ENCODE measurements at places on chromosomes 13 and 19.

GRCh38 chr13:68057836-68058235, 827.7 kb upstream of the PCDH9 start:
- no peak overlapping the region for H3K4me3 ChIP-seq
- no peaks in the 10 kb centered on the region for H3K4me1 ChIP-seq
- H3K27me3 ChIP-seq = no peaks in the 10 kb centered on the region

- no peaks in the 10 kb centered on the region for H3K4me1 ChIP-seq
- H3K27me3 ChIP-seq = no peaks in the 10 kb centered on the region
- no peak overlapping the region for H3K4me3 ChIP-seq
- no peak overlapping the region for H3K27ac ChIP-seq
- H3K36me3 ChIP-seq = no peaks in the 10 kb centered on the region
- no peak for DNase-seq
Observed at GRCh38 chr13:62246581-62246980, 830.9 kb upstream of the PCDH20 start.

DNA sequence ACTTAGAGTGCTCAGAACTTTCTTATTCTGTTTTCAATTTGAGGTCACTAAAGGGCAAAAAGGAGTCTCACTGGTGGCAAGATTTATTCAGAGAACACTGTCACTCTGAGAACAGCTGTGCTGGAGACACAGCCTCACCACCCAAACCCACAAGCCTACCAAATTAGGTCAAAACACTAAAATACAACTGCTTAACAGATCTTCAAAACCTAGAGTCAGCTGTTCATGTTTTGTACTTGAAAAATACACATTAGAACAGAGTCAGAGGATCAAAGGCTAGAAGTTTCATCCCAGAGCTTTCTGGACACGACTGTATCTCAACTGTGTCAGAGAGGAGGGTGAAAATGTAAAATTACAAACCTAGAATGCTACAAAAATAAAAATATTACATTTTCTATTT, 89.3 kb downstream of the MIPEP start:
- H3K4me3 ChIP-seq = no peak overlapping the region
- peaks cover 14% of the 10 kb centered on the region for H3K36me3 ChIP-seq
- H3K4me1 ChIP-seq = peaks cover 25% of the 10 kb centered on the region

DNA sequence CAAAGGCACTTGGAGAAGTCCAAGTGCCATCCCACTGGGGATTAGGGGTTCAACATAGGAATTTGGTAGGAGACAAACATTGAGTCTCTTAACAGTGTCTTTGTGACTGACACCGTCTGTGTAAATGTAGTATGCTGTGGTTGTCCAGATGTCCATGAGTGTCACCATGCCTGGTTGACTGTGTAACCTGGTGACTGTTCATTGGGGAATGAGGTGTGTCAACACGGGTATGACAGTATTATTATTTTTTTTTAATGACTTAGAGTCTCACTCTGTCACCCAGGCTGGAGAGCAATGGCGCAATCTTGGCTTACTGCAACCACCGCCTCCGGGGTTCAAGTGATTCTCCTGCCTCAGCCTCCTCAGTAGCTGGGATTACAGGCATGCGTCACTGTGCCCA, 16.2 kb downstream of the PKN1 start:
- H3K27ac ChIP-seq = no peak overlapping the region
- H3K4me1 ChIP-seq = peaks cover 15% of the 10 kb centered on the region

DNA sequence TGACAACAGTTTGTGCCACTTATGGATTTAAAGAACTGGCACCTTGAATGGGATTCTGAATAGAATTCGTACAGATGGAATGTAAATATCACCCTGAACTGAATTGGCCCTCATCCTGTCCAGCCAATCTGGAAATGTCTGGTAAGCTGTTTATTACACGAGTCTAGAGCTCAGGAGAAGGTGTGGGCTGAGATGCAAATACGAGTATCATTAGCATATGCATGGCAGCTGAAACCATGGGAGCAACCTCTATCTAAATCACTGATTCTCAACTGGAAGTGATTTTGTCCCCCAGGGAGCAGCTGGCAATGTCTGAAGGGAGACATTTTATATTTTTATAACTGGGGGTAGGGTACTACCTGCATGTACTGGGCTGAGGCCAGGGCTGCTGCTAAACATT, 15.6 kb upstream of the VWA8 start:
- H3K27me3 ChIP-seq = peaks cover 3% of the 10 kb centered on the region
- DNase-seq = no peak
- H3K27ac ChIP-seq = no peak overlapping the region
